Skeletal muscle cell (primary cell): ENCODE measurements at places on chromosomes 5 and 9.

DNA sequence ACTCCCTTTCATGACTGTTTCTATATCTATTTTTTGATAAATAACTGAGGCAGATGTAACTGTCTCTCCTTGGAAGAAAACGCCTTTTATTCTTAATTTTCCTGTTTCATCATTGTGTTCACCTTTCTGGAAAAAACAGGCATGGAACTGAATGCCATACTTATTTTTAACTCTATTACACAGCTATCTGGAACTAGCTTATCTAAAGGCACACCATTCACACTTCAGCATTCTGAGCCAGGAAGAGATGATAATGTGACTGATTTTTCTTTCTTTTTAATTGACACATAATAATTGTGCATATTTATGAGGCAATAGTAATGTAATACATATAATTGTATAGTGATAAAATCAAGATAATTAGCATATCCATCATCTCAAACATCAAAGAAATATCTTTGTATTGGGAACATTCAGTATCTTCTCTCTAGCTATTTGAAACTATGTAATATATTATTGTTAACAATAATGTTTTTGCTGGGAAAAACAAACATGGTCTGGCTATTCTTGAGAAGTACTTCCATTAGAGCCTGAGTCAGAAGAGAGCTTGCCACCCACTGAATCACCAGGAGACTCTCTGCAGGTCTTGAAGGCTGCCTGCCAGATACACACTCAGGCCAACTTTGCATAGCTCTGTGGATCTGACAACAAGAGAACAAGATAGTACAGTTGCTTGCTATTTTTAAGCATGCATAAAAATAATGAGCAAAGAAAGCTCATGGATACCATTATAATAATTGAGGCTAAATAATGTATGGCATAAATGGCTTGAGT is 501.0 kb upstream of the EDIL3 start:
- DNase-seq, result no peak

- DNase-seq, result no peak
These were observed 94.7 kb upstream of the RUSC2 start for GRCh38 chr9:35395076-35395705.

DNA sequence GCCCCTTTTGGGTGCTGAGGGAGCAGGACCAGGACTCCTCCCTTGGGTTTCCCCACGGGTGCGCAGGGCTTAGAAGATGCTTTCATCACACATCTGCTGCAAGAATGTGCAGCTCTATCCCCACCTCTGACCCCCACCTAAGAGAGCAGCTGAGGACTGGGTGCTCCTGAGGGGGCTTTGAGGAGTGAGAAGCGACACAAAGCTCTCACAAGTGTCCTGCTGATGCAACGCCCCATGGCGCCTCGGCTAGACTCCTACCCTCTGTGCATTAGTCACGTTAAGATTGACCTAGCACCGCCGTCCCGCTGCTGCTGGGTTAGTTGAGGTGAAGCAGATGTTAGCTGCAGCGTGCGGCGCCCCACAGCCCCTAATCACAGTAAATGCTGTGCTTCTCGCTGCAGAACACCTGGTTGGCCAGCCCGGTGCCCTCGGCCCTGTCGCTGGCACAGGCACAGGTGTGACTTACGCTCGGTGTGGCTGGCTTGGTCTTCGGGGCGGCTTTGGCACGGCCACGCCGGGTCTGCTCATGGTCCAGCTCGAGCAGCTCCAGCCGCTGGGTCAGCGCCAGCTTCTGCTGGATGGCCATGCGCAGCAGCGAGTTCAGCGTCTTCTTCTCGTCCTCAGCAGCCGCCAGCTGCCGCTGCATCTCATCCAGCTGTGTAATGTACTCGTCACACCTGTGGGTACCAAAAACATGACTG is 45.0 kb upstream of the IPPK start:
- no peak for DNase-seq

DNA sequence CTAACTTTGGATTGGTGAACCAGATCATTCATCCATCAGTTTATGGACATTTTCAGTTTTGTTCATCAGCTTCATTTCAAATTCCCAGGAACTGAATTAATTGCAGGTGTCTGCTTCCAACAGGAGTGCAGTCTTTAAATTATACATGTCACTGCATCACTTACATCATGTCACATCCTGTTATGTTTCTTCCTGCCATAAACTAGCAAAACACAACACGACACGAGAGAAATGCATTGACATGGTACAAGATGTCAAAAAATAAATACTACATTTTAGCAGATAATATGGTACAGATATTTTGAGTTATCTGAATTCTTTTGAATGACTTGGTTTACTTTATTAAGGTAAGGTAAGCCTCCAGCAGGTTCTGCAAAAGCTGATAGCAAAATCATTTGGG is 415.5 kb downstream of the NR2F1-AS1 start:
- no peak for DNase-seq

- no peak for DNase-seq
These were observed 555.5 kb upstream of the BRINP1 start for GRCh38 chr9:119924736-119925135.

DNA sequence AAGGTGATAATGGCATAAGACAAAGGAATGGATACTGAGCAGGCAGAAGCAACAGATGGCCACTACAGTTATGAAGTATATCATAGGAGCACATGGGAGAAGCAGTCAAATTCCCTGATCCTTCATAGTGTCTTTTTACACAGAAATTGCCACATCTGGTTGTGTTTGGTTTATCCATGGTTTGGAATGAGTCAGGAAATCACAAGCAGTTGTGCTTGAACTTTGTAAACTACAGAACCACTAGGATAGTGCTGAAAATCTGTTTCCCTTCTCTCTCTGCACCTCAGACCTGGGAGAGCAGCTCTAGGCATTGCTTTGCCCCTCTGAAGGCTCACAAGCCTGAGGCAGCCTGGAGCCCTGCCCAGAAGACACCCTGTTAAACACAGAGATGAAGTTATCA is 134.0 kb downstream of the DMRT2 start:
- DNase-seq, result no peak
